ENCODE measurements at places on chromosomes 16 and 17. TPM values are rescaled to one million over a fixed set of nuclear protein-coding genes. Genes with fewer than 3 reads are reported as not detected.

The OR1F1 gene
- total RNA-seq = not detected

The TAT gene
- total RNA-seq = not detected

The SLC13A2 gene
- not detected for total RNA-seq

The PLK1 gene
- 20.0 TPM for total RNA-seq

The KRTAP9-2 gene
- not detected for total RNA-seq

The SYNGR3 gene
- 1.9 TPM for total RNA-seq

- peak; percentile 4 for DNase-seq
Observed at GRCh38 chr16:65876624-65877023, 489.9 kb upstream of the CDH5 start.

DNA sequence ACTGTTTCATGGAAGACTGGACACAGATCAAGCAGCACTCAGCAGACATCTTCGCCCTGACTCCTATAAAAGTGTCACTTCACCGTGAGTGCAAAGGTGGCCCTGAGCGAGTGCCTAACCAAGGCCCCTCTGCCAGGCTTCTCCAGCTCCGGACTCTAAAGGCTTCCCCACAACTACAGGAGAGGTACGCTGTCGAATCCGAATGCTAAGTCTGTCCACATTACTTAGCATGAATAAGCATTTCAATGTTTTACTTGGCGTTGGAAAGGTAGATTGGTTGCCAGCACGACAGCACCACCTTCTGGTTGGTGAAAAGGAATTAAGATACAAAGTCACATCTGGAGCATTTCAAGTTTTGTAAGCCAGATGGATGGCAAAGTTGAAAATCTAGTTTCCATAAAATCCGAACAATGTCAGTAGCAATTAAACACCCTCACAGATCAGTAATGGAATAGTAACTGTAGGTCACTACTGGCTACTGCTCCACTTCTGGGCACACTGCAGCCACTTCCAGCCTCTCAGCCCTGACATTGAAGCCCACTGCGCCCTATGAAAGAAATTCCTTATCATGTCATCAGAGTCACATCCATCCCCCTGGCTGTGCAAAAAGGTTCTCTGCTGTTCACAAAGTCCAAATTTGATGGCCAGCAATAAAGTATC lies 100.9 kb downstream of the PARN start:
- peak; percentile 93 for DNase-seq

DNA sequence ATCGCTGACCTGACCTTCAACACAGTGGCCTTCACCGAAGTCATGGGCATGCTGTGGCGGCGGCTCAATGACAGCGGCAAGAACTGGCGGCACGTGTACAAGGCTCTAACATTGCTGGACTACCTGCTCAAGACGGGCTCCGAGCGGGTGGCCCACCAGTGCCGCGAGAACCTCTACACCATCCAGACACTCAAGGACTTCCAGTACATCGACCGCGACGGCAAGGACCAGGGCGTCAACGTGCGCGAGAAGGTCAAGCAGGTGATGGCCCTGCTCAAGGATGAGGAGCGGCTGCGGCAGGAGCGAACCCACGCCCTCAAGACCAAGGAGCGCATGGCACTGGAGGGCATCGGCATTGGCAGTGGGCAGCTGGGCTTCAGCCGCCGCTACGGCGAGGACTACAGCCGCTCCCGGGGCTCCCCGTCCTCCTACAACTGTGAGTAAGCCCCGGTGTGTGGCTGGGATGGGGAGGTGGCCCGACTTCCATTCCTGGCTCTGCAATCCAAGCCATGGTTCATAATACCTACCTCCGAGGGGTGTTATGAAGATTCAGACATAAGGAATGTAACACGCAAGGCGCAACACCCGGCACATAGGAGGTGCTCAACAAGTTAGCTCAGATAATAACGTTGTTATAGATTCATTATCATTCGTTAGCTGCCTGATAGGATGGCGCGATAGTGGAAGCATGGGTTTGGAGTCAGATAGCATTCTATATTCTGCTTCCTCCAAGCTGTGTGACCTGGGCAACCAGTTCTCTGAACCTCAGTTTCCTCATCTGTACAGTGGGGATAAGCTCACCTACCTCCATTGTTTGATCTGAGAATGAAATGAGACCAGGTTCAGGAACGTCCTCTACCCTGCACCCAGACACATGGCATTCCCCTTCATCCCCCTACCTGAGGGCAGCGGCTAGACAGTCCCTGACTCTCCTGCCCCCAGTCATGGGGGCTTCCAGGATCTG lies 4.4 kb downstream of the EPN3 start:
- no peak for DNase-seq

DNA sequence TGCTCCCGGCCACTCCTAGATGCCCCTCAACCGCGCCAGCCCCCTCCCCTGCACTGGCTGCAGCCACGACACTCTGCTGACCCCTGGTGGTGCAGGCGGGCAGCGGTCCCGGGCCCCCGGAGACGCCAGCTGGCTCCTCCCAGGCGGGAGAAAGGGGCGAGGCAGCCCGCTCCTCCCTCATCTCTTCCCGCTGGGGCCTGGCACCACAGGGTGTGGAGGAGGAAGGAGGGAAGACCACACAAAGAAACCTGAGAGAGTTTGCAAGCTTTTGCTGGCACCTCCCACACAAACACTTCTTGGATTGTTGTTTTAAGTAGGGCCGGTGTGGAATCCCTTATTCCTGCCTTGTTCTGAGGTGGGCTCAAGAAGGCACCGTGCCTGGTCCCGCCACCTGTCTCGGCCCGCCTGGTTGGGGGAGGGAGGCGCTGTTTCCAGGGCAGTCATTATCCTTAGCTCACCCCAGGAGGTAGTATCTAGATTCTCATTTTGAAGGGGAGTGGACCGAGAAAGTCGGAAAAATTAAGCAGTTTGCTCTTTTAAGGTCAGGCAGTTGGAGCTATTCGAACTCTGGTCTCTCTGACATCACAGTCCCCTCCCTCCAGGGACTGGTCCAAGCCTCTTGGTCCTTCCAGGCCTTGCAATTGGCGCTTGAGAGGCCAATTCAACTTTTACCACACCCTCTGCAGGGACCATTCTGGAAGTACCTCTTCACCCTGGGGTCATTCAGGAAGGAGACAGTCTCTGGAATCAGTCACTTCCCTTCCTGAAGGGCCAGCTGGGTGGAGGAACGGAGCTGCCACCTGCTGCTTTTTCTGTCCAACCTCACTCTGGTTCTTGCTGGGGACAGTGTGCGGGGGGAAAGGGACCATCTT lies 959 bp upstream of the ANKRD13B start:
- peak; percentile 65 for DNase-seq

DNA sequence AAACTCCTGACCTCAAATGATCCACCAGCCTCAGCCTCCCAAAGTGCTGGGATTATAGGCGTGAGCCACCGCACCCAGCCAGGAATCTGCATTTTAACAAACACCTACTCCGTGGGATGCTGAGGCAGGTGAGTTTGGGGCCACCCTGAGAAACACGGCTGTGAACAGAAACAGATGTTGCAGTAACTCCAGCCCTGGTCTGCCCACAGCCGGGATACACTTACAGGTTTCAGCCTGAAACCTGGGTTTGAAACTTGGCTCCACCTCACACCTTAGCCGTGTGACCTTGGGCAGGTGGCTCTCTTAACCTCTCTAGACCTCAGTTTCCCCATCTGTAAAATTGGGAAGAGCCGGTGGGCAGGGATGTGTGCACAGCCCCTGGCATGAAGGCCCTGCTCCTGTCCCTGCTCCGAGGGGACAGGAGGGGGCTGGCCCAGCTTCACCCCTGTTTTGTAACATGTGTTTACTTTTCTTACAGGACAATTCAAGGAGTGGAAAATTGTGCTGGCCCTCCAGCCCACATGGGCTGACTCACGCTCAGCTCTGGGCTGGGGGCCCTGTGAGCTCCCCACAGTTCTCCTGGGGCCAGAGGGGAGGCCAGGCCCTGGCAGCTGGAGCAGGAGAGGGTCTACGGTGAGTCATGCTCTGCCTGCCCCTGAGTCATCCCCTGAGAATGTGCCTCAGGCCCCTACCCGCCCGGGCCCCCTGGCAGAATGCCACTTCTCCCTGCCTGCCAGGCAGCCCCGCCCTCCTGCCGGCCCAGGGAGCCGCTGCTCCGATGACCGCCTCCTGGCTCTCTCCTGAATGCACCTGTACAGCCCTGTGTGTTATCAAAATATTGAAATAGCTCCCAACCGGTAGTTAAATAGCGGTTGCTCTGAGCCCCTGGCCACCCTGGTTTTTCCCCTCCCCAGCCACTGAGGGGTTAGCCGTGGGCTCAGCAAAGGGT lies 7.7 kb upstream of the PPL start:
- peak; percentile 97 for DNase-seq

DNA sequence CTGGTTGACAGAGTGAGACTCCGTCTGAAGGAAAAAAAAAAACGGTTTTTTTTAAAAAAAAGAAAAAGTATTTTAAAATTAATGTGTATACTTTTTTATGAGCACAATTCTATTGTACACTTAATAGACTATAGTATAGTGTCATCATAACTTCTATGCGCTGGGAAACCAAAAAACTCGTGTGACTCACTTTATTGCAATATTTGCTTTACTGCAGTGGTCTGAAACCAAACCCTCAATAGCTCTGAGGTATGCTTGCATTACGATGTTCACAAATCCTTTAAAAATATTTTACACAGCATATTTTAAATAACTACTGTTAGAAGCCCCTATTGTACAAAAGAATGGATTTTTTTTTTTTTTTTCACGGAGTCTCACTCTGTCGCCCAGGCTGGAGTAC lies 12.4 kb upstream of the MAP2K6 start:
- no peak for DNase-seq

GRCh38 chr16:51565184-51565583 lies 414.1 kb upstream of the SALL1 start:
- no peak for DNase-seq

DNA sequence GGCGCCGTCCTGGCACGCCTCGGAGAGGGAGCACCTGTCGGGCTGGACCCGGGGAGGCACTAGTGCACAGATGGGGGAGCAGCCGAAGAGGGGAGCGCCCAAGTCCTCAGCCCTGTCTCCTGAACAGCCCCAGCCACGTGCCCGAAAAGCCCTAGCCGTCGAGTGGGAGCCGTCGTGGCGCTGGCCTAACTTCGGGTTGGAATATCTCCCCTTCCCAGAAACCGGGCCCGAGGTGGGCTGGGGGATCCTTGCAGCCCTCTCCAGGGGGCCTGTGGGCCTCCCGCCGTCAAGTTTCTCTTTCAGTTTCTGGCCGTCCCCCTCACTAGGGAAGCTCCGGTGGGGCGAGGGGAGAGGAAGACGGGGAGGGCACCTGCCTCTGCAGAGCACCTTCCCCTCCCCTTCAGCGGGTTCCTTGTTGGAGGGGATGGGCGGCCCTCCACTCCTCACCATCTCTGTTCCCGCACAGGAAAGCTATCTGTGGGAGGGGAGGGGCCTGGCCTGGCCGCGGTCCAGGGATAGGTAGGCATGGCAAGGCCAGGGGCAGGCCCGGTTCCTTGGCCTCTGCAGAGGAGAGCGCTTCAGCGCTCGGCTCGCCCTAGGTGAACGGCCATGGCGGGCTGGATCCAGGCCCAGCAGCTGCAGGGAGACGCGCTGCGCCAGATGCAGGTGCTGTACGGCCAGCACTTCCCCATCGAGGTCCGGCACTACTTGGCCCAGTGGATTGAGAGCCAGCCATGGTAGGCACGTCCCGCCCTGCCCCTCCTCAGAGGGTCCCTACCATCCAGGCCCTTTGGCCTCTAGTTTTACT lies 709 bp downstream of the STAT5A start:
- no peak for DNase-seq

DNA sequence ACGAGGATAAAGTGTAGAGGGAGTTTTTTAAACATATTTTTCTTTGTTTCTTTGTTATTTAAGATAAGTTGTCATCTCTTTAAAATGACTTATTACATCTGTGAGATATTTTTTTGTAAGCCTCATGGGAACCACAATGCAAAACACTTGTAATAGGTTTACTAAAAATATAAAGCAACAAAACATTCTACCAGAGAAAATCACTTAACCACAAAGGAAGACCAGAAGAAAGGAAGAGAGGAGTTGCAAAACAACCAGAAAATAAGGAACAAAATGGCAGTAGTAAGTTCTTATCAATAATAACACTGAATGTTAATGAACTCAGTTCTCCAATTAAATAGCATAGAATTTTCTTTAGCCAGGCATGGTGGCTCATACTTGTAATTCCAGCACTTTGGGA lies 22.9 kb downstream of the DHRS7B start:
- DNase-seq = no peak

- DNase-seq = no peak
Observed at GRCh38 chr16:58128711-58129096, 477 bp downstream of the CFAP20 start.

DNA sequence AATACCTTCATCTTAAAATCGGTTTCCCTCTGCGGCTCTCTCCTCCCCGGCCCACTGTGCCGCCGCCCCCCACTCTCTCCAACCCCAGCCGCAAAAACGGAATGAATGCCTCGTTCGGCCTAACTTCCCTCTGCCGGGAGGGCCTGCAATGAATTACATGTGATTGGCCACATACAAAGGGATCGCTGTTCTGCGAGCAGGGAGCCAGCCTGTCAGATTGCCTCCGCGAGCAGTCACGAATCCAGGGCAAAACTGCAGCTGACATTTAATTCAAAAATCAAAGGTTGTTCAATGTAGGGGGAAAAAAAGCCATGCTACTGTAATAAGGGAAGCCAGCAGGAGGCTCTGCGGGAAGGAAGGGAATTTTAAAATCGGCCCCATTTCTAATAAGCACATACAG lies 84.9 kb downstream of the TBC1D16 start:
- DNase-seq = no peak

DNA sequence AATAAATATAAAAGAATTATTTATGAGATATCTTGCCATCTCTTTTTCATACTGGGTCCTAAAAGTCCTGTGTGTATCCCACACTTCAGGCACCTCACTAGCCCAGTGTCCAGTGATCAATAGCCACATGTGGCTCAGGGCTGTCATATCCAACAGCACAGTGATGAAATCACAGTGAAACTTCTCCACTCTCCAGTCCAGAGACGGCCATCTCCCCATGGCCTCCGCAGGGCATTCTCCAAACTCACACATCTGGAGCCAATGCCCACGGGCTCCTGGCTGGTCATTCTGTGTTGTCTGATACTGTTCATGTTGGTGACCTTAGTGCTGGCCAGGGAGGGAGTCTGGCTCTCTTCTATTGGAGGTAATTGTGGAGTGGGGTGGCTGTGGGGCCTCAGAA lies 125.2 kb upstream of the SDK2 start:
- no peak for DNase-seq

GRCh38 chr16:1647856-1648255 lies 30.2 kb upstream of the JPT2 start:
- DNase-seq = no peak

DNA sequence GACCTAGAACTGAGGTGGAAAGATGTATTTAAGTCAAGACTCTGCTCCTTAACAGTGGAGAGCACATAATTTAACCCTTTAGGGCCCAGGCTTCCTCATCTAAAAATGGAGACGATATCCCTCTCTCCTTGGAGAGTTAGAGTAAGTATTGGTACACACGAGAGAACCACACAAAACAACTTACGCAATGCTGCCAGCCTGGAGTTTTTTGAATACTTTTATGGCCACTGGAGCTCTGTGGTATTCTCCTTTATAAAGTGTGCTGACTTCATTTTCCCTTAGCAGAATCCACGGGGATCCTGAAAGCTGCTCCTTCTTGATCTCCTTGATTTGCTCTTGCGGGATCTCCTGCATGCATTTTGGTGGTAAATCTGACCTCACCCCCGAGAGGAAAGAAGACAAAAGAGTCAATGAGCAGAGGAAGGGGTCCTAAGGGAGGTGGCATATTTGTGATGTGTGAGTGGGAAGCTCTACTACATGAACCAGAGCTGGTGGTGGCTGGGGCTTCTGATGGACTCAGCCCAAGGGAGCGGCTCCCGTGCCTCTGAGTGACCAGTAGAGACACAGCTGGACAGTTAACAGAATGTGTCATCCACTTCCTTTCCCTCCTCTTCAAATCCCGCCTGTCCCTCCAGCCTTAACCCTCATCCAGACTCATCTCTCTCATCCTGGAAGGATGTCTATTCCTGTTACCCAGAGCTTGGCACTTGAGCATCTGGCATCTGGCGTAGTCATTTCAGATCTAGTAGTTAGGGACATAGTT lies 9.4 kb downstream of the MLKL start:
- peak; percentile 17 for DNase-seq

All from IMR-90 (cell line).